T-cell (primary cell): ENCODE measurements at places on chromosomes 7 and 10.

- no peak for DNase-seq
Observed at GRCh38 chr7:907158-907980, 31.0 kb downstream of the GET4 start.

- DNase-seq = no peak
Observed at GRCh38 chr10:7834262-7834661, 16.0 kb downstream of the TAF3 start.

GRCh38 chr10:78309536-78310237 is 276.0 kb downstream of the RPS24 start:
- DNase-seq = no peak

- DNase-seq = no peak
Observed at GRCh38 chr10:13087986-13088618, 11.9 kb upstream of the OPTN start.

DNA sequence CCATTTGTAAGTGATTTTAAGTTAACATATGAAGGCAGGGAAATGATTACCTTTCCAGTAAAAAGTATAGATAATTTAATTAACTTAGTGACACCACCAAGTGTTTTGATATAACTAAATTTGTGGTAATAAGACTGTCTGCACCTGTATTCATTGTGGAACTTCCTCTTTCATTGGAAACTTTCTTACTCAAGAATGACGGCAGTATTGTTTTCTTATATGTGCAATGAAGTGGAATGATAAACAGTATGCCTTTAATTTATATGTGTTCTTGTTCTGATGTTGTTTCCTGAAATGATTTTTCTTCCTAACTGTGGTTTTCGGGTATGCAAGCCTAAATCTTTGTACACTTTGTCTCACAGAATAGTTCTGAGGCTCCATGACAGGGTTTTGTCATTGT is 46.4 kb downstream of the CASD1 start:
- DNase-seq = no peak

- DNase-seq = no peak
Observed at GRCh38 chr10:13712837-13713581, 126.2 kb downstream of the PRPF18 start.

GRCh38 chr10:36455526-36456133 is 669.8 kb upstream of the ANKRD30A start:
- no peak for DNase-seq

- no peak for DNase-seq
Observed at GRCh38 chr7:130324306-130324943, 20.2 kb upstream of the CPA5 start.

DNA sequence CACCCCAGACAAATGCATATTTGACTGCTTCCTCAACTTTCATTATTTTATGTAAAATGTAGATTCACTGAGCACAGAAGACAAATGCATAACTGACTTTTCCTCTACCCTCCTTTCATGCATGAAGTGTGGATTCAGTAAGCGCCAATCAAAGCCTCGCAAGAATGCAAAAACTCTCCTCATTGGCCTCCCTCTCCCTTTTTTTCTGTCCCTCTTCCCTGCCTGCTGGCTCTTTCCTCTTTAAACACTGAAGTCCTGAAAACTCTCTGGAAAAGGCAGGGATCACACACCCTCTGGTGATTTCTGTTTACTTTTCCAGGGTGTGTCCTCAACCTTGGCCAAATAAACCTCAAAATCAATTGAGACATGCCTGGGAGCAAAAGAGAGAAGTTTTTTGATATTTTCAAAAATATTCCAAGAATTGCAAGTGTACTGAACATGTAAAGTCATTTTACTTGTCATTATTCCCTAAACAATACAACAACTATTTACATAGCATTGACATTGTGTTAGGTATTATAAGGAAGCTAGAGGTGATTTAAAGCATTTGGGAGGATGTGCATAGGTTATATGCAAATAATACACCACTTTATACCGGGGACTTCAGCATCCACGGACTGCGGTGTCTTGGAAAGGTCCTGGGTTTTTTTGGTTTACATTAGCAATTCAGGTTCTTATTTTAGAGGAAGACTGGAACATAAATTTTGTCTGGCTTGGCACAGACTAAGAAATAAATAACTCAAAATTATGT is 71.4 kb downstream of the SEC61G start:
- DNase-seq = no peak

DNA sequence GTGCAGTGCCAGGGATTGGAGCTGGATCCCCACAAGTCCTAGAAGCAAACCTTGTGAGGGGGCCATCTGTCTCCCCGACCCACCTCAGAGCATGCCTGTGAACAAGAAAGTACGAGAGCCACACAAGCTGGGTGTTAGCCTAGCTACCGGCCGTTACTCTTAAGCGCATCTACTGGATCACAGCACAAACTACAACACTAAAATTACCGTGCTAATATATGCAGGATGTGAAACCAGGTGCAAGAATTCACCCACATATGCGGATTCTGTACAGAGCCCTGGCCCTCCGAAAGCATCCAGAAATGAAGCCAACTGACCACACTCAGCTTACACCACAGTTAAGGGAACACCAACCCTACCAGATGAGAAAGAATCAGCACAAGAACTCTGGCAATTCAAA is 16.0 kb upstream of the PRSS1 start:
- DNase-seq = no peak

DNA sequence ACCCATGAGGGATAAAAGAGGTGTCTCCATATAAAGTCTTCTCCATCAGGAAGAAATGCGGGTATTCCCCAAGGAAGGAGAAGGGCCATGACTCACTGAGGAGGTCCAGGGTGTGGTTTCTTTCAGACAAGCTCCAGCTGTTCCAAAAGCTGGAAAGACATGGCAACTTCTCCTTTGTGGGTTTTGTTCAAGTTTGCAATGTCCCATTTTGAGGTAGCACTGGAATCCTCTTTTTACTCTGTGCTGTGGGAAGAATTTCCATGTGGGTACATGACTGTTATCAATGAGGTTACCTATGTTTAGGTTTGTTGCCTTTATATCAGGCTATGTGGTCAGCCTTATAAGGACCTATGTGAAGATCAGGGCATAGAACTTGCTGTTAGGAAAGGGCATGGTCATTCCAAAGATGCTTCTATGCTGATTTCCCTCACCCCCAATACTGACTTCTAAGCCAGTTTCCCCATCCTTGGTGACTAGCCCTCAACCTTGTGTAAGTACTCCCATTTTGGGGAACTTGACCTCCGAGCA is 697.5 kb downstream of the INHBA start:
- DNase-seq = no peak

- no peak for DNase-seq
Observed at GRCh38 chr7:51187941-51188340, 128.7 kb downstream of the COBL start.

GRCh38 chr7:139382439-139382838 is 22.7 kb downstream of the LUC7L2 start:
- DNase-seq = no peak

DNA sequence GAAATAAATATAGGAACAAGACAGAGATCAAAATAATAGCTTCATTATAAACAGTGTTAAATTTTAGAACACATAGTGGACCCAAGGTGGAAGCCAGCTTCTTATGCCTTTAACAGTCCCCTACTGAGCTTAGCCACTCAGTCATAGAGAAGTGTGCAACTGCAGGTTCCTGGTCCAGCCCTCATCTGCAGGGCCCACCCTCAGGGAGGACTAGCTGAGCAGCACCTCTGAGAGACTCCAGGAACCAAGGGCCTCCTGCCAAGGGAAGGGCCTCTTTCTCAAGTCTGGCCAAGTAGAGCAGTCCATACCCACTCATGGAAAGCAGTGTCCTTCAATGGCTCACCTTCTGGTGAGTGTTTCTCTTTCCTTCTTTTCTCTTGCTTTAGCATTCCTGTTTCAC is 173.7 kb upstream of the PRPS1L1 start:
- no peak for DNase-seq

GRCh38 chr7:120996333-120996987 is 7.9 kb downstream of the CPED1 start:
- peak; percentile 61 for DNase-seq

GRCh38 chr7:147483634-147484292 is 1106.8 kb upstream of the C7orf33 start:
- DNase-seq = no peak
